Stimulated activated CD8-positive, alpha-beta memory T cell treated with anti-CD3 and anti-CD28 coated beads, Interleukin-4, amount 100 ng/mL, for 1 hour (primary cell): ENCODE measurements at places on chromosomes 13 and 19.

DNA sequence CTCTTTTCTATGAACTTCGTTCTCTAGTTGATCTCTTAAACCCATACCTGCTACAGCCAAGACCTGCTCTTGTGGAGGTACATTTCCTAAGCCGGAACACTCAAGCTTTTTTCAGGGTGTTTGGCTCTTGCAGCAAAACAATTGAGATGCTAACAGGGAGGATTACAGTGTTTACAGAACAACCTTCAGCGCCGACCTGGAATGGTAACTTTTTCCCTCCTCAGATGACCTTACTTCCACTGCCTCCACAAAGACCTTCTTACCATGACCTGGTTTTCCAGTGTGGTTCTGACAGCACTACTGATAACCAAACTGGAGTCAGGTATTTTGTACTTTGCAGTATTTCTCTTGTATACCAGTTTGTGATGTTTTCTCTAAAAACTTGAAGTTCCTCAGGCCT lies 506 bp downstream of the KCNRG start:
- DNase-seq, result no peak

DNA sequence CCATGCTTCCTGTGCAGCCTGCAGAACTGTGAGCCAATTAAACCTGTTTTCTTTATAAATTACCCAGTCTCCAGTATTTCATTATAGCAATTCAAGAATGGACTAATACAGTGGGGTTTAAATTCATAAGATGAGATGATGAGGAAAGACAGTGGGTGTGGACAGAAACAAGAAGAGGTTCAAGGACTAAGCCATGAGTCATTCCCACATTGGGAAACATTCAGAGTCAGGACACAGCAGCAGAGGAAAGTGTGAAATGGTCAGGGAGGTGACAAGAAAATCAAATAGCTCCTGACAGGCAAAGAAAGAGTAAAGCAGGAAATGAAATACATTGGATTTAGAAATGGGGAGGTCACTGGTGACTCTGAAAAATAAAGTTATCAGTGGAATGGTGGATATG lies 9.1 kb downstream of the ZNF841 start:
- DNase-seq, result no peak

DNA sequence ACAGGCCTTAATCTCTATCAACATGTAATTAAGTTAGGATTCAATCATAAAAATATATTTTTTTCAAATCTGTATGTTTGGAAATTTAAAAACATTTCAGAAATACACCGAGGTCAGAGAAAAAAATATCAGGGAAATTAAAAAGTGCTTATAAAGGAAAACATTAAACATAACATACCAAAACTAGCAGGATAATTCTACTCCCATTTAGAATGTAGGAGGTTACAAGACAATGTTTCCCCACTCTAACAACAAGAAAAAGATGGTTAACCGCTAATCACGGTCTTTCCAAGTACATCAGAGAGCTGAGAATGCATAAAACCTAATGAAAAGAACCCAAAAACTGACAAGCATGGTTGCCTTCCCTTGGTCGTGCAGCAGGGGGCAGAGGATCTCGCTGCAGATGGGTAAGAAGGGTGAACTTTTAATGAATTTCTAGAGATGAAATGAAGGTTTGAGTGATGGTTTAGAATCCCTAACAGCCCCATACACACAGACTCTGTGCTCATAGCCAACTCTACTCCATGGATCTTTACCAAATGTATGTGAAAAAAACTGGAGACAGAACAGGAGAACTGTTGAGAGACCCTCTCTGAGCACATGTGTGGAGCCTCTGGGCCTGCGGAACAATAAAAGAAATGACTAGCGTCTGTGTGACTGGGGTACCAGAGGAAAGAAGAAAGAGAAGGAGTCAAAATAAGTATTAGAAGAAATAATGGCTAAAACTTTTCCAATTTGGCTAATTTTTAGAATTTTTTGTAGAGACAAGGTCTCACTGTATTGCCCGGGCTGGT lies 51.3 kb upstream of the LSM14A start:
- DNase-seq, result no peak

- no peak for DNase-seq
These were observed 334.8 kb downstream of the SLC7A1 start for GRCh38 chr13:29260684-29261083.

- DNase-seq, result no peak
These were observed 54.5 kb downstream of the FNDC3A start for GRCh38 chr13:49030213-49030612.

DNA sequence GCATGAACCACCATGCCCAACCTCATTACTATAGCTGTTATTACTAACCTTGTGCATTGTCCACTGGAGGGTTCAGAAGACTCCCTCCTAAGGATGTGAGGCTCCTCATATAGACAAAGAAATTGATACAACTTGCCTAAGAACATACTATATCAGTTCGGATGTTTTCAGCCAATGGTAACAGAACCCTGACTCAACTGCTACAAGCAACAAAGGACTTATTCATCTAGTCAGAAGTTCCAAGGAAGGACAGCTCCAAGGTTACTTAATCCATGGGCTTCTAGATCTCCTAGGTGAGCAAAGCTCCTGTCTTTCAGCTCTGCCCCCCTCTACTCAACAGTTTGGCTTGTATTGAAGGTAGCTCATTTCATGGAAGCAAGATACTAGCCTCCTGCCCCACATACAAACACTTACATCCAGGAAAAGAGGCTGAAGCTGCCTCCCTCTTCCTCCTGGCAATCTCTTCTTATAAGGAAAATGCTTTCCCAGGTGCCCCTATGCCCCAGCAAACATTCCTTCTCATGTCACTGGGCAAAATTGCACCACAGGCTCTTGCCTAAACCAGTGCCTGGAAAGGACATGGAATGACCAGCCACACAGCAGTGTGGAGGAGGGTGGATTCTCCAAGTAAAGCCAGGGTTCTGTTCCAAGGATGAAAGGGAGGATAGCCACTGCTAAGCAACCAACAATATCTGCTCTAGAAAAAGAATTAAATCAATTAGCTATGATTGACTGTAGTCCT lies 497.8 kb downstream of the FOXO1 start:
- no peak for DNase-seq

DNA sequence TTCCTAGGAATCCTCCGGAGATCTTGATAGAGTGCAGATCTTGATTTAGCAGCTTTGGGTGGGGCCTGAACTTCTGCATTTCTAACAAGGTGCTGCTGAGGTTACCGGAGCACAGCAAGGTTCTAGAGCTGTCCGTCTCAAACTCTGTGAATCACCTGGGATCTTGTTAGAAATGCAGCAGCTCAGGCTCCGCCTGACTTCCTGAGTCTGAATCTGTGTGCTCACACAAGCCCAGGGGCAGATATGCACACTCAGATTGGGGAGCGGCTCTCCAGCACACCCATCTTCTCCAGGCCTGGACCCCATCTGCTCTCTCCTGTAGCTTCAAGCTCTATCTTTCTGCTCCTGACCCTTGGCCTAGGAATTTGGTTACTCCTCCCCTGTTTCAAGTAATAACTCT lies 3.5 kb upstream of the TEX26 start:
- DNase-seq, result no peak

DNA sequence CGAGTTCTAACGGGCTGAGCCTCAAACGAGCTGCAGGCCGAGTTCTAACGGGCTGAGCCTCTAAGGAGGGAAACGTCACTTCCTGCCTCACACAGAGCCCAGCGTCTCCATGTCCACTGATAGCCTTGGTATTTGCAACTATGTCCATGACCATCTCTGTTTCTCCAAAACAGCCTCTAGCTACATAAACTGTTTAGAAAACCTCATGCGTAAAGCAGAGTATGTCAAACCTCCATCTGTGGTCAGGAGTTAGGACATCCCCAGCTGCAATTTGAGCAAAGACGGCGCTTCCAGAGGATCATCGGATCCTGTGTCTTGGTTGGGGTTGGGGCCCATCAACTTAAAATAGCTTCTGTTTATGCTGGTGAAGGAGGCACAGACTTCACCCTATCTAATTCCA lies 20.8 kb downstream of the RASA3 start:
- DNase-seq, result no peak

DNA sequence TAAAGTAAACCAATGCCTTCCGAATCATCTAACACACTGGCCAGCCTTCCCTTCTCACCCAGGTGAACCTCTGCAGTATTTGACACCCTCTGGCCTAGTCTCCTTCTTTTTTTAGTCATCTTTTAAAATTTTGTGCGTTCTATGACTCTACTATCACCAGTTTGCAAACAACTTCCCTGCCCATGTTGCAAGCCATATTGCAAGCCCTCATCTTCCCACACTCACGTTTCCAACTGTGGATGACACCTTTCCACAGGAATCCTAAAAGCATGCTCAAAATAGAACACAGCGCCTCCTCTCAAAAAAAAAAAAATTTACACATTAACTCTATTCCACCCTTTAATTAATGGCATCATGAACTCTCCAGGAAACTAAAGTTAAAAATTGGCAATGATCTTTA lies 440.1 kb downstream of the EFNB2 start:
- no peak for DNase-seq

- no peak for DNase-seq
These were observed 3.6 kb upstream of the FAM124A start for GRCh38 chr13:51218626-51219025.

DNA sequence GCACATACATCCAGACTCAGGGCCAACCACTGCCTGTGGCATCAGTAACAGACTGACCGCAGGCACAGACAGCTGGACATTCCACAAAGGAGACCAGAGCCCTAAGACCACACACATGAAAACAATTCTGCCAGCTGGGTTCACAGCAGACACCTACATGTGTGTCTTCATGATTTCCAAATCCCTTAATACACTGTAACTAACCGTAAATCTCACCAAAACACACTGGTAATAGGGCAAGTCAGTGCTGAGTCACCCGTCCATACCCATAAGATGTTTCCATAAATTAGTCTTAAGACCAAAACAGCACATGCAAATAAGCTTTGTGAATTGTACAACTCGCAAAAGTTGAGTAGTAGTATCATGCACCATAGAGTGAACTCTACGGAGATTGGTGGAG lies 65.4 kb downstream of the TUBGCP3 start:
- no peak for DNase-seq

- no peak for DNase-seq
These were observed 8.5 kb upstream of the CEACAM5 start for GRCh38 chr19:41699968-41700323.

DNA sequence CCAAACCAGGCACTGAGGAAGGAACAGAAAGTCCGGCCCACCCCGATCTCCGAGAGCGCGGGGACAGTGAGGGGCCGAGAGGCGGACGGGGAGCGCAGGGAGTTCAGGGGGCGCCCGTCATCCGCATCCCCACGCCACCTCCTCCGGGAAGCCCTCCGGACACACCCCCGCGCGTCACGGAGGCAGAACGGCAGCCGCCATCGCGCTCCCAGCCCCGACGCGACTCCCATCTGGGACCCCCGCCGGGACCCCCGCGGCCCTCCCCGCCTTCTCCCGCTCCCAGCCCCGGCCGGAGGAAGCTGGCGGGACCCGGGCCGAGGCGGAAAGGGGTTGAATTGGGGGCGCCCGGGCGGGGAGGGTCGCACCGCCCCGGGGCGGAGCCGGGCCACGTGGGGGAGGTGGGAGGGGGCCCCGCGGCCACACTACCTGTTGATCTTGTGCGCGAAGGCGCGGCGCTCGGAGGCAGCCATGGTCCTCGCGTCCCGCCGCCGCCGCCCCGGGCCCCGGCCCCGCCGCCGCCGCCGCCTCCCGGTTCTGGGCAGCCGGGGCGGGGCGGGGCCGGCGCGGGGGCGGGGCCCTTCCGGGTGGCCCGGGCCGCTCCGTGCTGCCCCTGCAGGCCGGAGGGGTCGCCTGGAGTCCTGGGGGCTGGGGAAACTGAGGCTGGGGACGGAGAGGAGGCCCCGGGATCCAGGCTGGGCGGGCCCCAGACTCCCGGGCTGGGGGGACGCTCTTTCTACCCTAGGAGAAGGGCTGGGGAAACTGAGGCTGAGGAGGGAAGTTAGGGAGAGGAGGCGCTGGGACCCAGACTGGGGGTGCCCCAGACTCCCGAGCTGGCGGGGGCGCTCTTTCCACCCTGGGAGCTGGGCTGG lies at the start of gene DOCK6:
TSS of gene DOCK6 (minus strand) at position 554 of the 869 bp plus-strand sequence. CDS start at position 470, 84 bp downstream.
- DNase-seq, result no peak

GRCh38 chr13:107299717-107300116 lies 731.8 kb upstream of the ARGLU1 start:
- no peak for DNase-seq

- DNase-seq, result no peak
These were observed 58.7 kb upstream of the PABPC3 start for GRCh38 chr13:25037057-25037813.

DNA sequence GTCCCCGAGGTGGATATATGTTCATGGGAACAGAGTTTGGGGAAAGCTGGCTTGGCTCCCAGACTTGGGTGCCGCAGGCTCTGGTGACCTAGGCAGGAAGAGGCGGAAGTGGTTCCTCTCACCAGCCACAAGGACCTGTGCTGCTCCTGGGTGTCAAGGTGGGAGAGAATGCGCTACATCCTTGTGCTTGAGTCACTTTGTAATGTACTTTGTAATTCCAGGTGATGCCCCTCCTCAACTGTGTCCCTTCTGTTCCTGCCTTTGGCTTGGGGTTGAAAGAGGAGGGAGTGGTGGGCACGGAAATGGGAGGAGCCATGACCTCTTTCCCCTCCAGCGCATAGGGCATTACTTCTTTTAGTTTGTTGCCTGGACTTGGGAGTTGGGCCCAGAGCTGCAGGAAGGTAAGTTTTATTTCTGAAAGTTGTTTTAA lies 10.9 kb downstream of the GARRE1 start:
- no peak for DNase-seq

DNA sequence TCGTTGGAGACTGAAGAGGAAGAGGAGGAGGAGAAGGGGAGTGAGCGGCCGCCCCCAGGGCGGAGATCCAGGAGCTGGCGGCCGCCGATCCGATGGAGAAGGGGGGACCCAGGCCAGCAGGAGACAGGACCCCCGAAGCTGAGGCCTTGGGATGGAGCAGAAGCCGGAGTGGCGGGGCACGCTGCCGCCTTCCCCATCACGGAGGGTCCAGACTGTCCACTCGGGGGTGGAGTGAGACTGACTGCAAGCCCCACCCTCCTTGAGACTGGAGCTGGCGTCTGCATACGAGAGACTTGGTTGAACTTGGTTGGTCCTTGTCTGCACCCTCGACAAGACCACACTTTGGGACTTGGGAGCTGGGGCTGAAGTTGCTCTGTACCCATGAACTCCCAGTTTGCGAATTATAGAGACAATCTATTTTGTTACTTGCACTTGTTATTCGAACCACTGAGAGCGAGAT lies 1.8 kb downstream of the GADD45B start:
- no peak for DNase-seq

GRCh38 chr19:48192750-48193149 lies 22.3 kb downstream of the ZSWIM9 start:
- no peak for DNase-seq

DNA sequence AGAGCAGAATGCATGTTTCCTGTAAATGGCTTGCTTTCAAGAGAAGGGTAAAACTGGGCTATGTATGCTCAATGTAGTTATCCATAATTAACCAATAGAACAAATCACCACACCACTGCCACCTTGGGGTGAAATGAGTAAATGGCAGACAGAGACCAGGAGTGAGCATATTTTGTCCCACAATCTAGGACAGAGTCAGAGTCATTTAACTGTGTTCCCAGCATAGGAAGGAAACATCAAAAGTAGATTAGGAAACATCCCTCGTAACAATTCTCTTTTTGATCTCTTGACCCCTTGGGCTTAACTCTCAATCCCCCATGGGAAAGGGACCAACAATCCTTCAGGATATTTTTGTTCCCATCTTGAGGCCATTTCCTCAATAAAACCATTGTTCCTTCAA lies 224.8 kb downstream of the NHLRC3 start:
- no peak for DNase-seq

GRCh38 chr19:1910177-1910576 lies 5.0 kb downstream of the ADAT3 start:
- no peak for DNase-seq

GRCh38 chr13:46106839-46107371 lies 2.1 kb upstream of the CPB2 start:
- DNase-seq, result no peak
